ENCODE measurements at places on chromosomes 5 and 9. TPM values are rescaled to one million over a fixed set of nuclear protein-coding genes. Genes with fewer than 3 reads are reported as not detected.
A peak's percentile ranks its signal among the peaks of the same experiment; 100 is the strongest.

DNA sequence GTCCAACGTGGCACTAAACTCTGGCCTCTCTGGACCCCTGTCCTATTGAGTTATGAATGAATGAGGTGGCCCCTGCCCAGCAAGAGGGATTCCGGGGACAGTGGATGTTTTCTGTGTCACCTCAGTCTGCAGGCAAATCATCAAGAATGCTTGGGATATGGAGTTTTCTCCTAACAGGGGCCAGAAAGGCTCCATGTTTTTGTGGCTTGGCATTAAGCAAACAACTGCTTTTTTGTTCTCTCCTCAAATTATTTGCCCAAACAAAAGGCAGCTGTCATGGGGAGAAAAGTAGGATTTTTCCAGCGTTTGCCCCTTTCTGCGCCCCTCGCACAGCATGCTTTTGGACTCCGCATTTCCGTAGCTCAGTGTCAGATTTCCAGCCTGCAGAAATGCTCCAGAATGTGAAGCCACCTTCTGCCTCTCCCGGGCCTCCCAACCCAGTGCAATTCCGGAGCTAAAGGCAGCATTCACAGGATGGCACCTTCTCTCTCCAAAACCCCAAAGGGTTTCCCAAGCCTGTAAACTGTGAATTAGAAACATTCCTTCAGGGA lies 553.3 kb downstream of the CCDC171 start:
- no peak for DNase-seq

GRCh38 chr9:105535920-105536668 lies 21.8 kb upstream of the FKTN start:
- DNase-seq, result no peak

DNA sequence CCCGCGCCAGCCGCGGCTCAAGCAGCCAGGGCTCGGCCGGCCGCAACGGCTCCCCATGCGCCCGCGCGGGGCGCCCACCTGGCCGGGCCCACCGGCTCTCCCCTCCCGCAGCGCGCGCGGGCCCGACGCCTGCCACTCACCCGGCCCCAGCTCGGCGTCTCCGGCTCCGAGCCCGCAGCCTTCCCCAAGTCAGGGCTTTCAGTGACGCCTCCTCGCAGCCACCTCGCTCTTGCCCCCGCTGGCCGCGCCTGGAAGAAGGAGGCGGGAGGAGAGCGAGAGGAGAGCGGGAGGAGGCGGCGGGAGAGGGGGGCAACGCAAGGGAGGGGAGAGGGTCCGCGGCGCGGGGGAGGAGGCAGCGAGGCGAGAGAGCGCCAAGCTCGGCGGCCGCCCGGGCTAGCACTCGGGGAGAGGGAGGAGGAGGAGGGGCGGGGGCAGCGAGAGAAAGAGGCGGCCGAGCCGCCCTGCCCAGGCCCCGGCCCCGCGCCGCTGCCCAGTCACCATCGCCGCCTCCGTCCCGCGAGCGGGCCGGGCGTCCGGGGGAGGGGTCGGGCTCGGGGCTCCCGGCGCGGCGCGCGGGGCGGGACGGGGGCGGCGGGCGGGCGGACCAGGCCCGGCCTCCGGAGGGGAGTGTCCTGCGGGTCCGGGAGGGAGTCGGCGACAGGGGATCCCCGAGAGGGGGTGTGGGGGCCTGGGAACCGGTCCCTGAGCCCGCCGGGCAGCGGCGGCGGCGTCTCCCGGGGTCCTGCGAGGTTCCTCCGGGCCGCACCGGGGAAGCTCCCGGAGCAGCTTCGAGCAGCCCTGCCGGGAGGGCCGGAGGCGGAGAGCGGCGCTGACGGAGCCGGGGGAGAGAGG lies at the start of gene LHFPL2:
Gene LHFPL2, minus strand, starts transcription at position 414 of the 852 bp plus-strand sequence. CDS start 138,559 bp downstream, outside the sequence.
- peak; percentile 84 for DNase-seq

The SAXO1 gene
- total RNA-seq, result not detected

The PCDHGC4 gene
- not detected for total RNA-seq

The TMEM232 gene
- total RNA-seq, result not detected

The LCN1 gene
- not detected for total RNA-seq
